ENCODE measurements at places on chromosomes 16 and 17.

GRCh38 chr16:79562166-79562823 lies 38.2 kb downstream of the MAF start:
- no peak for DNase-seq

GRCh38 chr17:34665150-34665806 lies 85.9 kb downstream of the TMEM132E start:
- DNase-seq: no peak

GRCh38 chr16:87661561-87661960 lies 59.3 kb downstream of the JPH3 start:
- DNase-seq: no peak

DNA sequence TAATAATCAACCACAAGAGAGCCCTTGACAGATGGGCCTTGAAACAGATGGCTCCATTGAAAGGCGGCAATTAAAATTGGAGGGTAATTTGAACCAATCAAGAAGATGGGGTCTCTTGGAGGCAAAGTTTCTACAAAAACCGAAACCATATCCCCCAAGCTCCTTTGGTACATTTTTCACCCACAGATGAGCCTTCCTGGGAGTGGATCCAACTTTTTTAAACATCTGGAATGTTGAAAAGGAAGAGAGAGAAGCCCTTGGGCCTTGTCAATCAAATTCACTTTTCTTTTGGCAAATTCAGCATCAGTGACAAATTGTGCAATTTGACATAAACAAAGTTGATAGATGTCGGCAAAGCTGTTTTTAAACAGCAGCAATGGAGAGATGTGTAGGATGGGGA lies 13.2 kb upstream of the NUP93 start:
- DNase-seq: peak; percentile 43

GRCh38 chr17:72363089-72363610 lies 242.3 kb downstream of the SOX9 start:
- no peak for DNase-seq

GRCh38 chr17:7982666-7983065 lies 19.7 kb upstream of the GUCY2D start:
- DNase-seq: no peak

- DNase-seq: no peak
Observed at GRCh38 chr17:80414508-80414802, 512 bp upstream of the ENDOV start.

DNA sequence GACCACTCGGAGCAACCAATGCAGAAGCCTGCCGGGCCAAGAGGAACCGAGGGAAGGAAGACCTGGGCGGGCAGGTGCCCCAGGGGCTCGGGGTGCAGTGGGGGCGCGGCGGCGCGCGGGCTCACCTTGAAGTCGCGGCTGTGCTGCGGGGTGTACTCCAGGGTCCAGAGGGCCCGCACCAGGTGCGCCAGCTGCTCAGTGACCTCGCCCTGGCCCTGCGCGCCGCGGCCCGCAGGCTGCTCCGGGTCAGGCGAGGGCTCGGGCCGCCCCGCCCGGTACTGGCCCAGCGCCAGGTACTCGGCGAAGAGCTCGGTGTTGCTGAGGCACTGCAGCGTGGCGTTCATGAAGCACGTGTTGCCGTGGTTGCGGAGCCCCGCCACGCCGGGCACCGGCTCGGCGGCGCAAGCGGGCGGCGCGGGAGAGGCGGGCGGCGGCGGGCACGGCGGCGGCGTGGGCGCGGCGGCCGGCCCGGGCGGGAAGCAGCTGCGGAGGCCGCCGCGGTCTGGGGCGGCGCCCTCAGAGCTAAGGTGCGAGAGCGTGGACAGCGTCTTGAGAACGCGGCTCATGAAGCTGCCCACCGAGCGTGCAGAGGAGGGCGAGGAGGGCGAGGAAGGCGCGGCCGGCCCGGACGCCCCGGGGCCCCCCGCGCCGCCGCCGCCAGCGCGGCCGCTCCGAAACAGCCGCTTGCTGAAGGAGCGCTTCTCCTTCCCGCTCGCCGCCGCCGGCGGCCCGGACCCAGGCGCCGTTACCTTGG lies 562 bp downstream of the USP31 start:
- DNase-seq: peak; percentile 26

DNA sequence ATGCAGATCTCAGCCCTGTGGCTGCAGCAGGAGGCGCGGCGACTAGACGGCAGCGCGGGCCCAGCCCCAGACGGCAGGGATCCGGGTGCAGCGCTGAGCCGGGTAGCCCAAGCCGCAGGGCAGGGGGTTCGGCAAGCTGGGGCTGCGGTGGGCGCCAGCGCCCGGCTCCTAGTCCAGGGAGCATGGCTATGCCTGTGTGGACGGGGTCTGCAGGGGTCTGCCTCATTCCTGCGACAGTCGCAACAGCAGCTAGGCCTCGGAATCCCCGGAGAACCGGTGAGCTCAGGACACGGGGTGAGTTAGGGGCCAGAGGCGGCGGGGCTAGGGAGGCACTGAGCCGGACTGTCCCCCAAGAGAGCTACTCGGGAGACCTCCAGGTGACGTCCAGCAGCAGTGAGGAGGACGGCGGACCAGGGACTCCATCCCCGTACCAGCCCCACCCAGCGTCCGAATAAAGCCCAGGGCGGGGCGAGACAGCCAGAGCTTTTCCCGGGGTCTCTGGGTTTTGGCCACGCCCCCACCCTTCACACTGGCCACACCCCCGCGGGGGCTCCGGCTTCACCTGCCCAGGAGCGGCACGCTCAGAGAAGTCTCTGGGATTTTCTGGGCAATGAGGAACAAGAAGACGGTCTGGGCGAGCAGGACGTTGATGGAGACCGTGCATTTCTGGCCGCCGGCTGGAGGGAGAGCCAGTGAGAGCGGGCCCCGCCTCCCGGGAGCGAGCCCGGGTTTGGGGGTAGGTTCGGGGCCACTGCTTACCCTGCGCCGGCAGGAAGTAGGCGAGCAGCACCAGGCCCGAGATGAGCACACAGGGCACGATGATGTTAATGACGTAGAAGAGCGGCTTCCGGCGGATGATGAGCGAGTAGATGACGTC lies 1.1 kb downstream of the C17orf107 start:
- no peak for DNase-seq

GRCh38 chr17:44266402-44267164 lies 1.4 kb downstream of the SLC4A1 start:
- DNase-seq: no peak

- DNase-seq: no peak
Observed at GRCh38 chr17:58336456-58337209, 8.0 kb upstream of the TSPOAP1 start.
